ENCODE measurements at places on chromosomes 1 and 21.

DNA sequence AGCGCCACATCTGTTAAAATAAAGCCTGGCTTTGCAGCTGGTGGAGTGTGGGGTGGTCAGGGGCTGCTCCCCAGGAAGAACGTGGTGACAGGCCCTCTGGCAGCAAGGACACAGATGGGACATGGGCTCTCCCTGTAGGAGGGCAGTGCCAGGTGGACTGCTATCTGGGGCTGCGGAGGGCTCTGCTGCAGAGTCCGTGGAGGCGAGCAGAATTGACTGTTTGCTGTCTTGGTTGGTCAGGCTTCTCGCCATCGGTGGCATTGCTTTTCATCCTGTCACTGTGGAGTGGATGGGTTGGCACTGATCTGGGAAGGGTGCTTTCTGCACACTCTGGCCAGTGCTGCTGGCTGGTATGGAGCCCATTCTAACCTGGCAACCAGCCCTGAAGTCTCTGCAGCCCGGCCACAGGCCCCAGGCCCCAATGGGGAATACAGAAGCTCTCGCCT, 103.0 kb downstream of the LAMC2 start:
- DNase-seq: no peak

GRCh38 chr1:97739596-97740103, 181.2 kb downstream of the DPYD start:
- DNase-seq: no peak

DNA sequence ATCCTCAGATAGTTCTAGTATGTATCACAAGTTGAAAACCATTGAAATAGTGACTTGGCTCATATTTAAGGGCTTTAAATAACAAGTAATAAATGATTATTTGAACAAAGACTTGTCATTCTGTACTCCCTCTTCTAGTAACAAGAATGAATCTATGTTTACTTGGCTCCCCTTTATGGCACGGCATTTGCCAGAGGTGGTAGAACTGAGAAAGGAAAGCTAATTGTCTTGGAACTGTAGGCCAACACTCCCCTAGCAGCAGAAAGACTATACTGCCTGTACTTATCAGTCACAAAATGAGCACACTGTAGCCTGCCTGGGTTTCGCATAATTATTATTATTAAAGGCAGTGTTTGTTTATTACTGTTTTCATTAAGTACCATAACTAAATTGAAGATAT, 29.6 kb upstream of the SMYD2 start:
- DNase-seq: peak; percentile 58

- DNase-seq: no peak
Observed at GRCh38 chr1:174894117-174894762, 105.5 kb upstream of the CACYBP start.

GRCh38 chr1:24702511-24703293, 42.5 kb upstream of the CLIC4 start:
- DNase-seq: peak; percentile 95

DNA sequence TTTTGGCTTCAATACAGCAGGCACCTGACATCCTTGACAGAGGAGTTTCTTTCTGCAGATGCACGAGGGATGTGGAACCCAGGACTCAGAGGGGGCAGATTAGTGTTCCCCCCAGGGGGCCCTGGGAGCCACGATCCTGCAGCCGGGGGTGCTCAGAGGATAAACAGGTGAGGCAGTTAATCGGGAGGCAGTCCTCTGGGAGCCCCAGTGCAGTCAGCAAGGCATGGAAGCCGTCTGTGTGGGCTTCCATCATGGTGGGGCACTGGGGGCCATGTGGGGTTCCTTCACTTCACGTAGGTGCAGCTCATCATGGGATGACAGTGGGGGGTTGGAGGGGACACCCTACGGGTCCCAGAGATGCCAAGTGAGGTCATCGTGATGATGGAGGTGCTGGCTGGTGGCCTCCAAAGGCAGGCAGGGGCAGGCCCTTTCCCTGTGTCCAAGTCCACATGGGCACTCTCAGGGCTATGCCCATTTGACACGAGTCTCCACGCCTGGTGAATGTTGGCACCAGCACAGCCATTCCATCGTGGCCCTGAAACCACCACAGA, 59.3 kb upstream of the ABCG1 start:
- no peak for DNase-seq

DNA sequence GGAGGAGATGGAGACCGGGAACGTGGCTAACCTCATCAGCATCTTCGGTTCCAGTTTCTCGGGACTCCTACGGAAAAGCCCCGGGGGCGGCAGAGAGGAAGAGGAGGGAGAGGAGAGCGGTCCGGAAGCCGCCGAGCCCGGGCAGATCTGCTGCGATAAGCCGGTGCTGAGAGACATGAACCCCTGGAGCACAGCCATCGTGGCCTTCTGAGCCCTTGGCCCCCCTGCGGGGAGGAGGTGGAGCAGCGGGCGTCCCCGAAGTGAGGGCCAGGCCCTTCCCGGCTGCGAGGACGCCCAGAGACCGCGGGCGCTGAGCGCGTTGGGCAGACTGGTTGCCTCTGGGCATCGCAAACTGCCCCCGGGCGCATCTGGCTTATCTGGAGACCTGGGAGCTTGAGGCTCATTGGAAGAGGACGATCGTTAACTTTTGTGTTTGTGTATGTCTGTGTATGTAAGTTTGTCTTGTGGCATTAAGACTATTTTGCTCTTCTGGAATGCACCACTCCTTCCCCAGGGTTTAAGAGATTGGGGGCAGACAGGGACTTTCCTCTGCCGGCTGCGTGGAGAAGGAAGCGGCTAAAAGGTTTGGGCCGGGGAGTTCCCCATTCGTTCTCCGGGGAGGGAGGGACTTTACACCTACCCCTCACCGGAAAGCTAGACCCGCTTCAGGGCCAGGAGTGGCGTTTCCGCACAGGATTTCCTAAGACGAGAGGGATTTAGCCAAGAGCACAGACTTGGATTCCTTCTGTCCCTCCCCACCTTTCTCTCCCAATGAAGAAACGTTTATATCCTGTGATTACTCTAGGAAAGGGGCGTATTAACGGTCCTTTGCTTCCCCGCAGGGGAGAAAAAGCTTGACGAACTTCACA, 1.4 kb downstream of the IER5 start:
- DNase-seq: peak; percentile 67

GRCh38 chr1:226863446-226863845, 7.0 kb upstream of the PSEN2 start:
- no peak for DNase-seq

GRCh38 chr1:99229122-99229521, 35.2 kb upstream of the PLPPR4 start:
- no peak for DNase-seq

DNA sequence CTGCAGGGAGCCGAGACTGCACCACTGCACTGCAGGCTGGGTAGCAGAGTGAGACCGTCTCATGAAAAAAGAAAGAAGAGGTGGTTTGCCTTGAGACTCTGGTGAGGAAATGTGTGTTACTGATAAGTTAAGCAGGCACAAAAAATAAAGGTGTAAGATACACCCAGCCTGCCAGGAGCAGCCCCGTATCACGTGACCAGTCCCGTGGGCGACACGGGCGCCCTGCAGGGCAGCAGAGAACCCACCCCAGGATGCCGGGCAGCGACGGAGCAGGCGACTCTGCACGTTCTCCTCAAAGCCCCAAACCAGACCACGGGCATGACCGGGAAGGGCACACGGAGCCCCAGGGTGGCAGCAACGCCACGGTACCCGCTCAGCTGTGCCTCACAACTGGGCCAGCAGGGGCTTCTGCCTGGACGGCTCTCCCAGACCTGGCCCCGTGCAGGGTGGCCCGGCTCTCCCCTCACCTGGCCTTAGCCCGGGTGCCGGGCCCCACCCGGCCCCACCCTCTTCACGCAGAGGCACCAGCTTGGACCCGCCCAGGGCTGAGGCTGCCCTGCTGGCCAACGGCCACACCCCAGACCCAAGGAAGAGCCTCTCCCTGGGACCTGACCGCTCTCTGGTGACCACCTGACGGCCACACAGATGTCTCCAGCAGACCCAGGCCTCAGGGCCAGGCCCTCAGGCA, 8.1 kb upstream of the TNFRSF4 start:
- DNase-seq: no peak

DNA sequence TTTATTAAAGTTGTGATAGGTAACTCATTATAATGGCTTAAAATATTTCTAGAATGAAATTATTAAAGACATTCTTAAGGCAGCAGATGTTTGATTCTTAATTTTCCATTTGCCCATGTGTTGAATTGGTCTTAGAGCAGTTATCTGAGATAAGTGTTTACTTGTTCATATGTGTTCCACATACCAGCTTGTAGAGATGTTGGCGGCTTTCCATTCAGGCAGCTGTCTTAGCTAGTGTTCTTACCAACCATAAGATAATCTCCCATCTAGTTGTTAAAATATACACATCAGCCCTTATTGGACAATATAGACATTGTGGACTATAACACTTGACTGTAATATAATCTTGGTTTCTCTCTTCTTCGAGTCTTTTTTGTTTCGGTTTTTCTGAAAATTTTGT, 1372.9 kb upstream of the ADGRL2 start:
- DNase-seq: peak; percentile 33

GRCh38 chr1:76426606-76427005, 352.1 kb downstream of the ST6GALNAC3 start:
- no peak for DNase-seq

- DNase-seq: no peak
Observed at GRCh38 chr1:239947801-239948200, 143.9 kb upstream of the FMN2 start.

GRCh38 chr1:42973286-42973685, 14.6 kb upstream of the SLC2A1 start:
- DNase-seq: no peak

DNA sequence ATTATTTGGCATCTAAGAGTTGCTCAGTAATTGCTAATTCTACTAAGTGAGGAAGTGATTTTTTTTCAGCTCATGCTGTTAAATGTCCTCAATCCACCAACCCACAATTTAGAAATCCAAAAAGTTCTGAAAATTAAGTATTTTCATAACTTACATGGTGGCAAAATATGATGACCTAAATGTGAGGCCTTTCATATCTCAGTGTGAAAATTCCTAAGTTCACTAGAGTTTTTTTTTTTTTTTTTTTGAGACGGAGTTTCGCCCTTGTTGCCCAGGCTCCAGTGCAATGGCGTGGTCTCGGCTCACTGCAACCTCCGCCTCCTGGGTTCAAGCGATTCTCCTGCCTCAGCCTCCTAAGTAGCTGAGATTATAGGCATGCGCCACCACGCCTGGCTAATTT, 5.6 kb downstream of the NUCKS1 start:
- no peak for DNase-seq

DNA sequence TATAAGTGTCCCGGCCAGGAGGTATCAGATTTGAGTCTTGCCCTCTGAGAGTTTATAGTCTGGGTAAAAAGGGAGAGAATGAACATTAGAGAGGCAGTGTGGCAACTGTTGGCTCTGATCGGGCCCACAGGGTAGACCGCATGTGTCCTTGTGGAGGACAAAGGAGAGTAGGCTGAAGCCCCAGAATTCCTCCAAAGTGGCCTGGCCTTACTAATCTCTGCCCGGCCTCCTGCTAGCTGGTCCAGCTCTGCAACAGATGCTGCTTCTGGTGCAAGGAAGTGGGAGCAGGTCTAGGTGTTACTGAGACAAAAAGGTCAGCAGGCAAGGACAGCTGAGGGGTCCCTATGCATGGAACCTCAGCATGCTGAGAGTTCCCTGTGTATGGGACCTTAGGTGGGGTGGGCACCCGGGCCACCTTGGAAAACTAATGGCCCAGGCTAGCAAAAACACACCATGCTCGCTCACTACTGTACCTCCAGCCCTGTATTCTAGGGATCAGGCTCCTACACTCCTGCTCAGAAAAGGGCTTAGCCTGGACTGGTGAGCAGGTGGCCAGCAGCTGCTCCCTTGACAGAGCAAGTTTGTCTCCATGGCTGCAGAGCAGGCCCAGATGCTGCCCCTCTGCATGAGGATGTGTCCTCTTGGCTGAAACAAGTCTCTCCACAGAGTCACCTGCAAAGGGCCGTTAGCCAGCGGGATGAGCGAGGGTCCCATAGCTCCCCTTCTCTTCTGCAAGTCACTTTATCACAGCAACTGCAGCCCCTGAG, 30.3 kb upstream of the RGS16 start:
- peak; percentile 64 for DNase-seq

DNA sequence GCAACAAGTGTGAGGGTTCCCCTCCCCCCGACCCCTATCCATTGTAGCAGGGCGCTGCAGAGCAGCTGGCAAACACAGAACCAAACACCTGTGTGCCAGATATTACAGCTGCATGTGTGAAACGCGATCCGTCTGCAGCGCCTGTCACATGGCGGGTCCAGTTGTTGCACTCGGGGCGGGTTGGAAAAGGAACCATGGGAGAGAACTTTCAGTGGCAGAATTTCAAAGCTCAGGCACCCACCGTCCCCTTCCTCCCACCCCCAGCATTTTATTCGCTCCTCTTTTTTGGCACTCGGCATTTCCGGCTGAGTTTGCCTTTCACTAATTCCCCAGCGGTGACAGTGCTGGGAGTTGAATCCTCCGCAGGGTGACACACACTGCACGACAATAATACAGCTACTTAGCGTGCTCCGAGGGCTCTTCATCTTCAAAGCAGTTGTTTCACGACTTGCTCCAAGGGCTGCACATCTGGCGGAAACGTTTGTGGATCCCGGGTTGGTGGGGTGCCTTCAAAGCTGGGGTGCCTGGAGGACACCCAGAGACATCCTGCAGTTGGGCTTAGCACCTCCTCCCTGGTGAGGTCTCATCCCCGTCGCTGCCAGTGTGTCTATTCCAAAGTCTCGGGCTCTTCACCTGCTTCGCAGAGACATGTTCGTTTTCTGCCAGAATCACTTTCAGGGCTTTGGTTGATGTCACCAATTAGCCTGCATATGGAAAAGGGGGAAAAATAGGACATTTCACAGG, 180.7 kb downstream of the ZBTB18 start:
- DNase-seq: peak; percentile 92

DNA sequence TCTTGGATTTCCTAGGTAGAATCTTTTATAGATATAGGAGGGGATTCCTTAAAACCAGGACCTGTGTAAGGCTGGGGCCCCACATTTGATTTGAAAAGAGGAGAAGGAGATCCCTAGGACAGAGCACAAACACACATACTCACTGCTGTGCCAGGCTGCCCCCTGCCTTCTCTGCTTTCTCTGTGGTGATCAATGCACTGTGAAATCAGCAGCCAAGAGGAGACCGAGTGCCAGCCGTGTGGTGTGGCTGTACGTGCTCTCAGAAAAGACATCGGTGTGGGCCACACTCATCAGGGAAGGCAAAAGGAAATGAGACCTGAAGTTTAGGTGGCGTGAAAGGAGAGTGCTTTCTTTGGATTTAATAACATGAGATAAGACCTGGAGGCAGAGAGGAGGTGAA, 194.2 kb downstream of the ZSCAN20 start:
- DNase-seq: no peak

- no peak for DNase-seq
Observed at GRCh38 chr1:29934255-29934772, 698.0 kb downstream of the PTPRU start.

- DNase-seq: no peak
Observed at GRCh38 chr1:165899461-165899941, 72.1 kb downstream of the UCK2 start.

GRCh38 chr1:17420391-17420918, 19.0 kb downstream of the RCC2 start:
- no peak for DNase-seq

- DNase-seq: no peak
Observed at GRCh38 chr1:194102607-194103006, 916.2 kb upstream of the B3GALT2 start.

Data from NCI-H1092 treated with DMSO at 0.1 percent for 48 hours (cell line).